ENCODE measurements at places on chromosomes 11 and 22.

GRCh38 chr11:20518323-20518834 is 81.0 kb upstream of the SLC6A5 start:
- DNase-seq: no peak

- no peak for DNase-seq
Measured at GRCh38 chr11:69173925-69174581, 18.3 kb downstream of the SMIM38 start.

DNA sequence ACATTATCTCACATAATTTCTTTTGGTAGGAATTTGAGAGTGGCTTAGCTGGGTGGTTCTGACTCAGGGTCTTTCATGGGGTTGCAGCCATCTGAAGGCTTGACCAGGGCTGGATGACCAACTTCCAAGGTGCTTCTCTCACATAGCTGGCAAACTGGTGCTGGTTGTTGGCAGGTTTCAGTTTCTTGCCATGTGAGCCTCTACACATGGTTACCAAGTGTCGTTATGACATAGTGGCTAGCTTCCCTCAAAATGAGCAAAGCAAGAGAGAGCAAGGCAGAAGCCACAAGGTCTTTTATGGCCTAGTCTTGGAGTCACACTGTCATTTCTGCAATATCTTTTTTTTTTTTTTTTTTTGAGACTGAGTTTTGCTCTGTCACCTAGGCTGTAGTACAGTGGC is 4.2 kb upstream of the TFIP11 start:
- no peak for DNase-seq

- DNase-seq: no peak
Measured at GRCh38 chr11:74237541-74237940, 66.5 kb downstream of the PPME1 start.

DNA sequence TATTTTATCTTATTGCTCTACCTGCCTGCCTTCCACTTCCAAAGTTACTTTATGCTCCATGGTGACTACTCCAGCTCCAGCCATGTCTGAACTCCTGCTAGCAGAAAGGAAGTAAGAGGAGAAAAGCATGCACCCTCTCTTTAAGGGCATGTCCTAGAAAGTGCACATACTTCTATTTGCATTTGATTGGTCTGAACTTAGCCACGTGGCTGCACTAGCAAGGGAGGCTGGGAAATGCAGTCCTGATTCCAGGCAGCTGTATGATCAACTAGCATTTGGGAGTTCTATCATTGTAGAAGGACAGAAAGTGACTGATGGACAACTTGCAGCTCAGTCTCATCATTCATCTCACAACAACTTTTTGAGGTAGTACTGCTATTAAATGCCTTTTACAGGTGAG is 515.7 kb downstream of the BUD13 start:
- no peak for DNase-seq

DNA sequence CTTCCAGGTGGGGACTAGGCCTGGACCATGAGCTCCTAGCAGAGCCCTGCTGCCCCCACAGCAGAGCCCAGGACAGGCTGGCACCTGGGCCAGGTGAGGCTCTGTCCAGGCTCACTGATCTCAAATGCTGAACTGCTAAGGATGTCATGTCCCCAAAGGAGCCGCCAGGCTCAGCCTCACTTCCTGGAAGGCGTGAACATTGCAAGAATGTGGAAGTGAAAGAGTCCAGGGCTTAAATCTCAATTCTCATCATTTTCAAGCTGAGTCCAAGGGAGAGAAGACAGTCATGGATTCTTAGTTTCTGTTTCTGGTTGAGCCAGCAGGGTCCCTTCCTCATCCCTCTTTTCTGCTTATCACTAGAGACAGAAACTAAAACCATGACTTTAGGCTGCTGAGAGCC is 5.0 kb downstream of the ASCL2 start:
- DNase-seq: peak; percentile 73

GRCh38 chr22:47657224-47657623 is 894.8 kb downstream of the TBC1D22A start:
- no peak for DNase-seq

GRCh38 chr22:27885977-27886842 is 32.8 kb downstream of the PITPNB start:
- DNase-seq: peak; percentile 13

DNA sequence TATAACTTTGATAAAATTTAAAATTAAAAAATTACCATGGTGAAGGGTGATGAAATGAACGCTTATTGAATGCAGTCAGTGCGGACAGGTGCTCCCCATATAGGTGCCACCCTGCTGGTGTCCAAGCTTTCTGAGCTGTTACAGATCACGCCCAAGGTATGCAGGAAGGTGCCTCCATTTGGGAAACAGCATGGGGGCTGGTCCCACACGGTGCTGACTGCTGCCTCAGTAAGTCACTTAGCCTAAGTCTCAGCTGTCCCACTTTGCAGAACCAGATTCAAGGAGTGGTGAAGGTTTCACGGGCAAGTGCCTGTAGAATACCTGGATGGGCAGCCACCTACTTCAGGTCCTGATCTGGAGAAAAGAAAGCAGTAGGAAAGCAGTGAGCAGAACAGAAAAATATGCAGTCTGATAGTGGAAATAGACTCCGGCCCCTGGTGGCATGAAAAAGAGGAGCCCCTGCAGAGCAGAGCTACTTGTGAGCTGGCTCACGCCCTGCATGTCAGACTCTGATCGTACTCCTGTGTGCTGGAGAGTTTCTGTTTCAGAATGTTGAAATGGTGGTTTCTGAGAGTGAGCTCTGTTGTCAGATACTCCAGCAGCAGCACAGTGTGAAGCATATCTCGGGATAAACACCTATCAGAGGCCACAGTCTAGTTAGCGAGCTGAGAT is 33.2 kb downstream of the ADORA2A start:
- DNase-seq: peak; percentile 30

DNA sequence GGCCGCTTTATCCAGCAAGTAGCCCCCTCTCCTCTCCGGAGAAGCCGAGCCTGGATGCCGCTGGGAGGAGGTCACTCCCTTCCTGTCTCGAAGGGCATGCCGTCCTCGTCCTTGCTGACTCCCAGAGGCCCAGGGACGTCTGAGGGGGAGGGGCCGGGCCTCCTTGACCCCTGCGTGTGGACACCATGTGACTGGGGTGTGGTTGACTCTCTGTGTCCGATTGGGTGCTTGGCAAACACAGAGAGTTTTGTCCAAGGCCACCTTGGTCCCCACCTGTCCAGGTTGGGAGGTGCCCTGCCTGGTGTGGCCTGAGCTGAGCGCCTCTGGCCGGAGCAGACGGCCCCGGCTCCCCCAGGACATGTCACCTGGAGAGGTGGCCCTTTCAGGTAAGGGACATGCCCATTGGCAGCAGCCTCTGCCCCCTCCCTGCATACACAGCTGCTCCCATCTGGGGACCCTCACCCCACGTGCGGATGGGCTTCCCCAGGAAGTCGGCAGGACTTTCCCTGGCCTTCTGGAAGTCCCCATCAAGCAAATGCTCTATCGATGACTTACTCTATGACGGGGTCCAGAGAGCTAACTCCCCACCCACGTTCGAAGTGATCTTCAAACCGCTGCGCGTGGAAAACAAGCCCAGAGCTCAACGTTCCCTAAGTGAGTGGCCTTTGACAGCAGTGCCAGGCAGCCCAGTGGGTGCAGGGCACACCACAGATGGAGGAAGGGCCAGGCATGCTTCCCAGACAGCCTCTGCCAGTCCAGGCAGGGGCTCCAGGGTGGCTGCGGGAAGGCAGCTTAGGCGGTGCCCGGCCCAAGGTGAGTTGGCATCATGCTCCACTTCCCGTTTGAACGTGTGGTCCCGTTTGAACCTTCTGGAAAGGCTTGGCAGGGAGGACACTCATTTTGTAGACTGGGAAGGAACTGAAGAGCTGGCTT is at the start of gene SMIM38:
Gene SMIM38 (plus strand): TSS at position 634 of the 933 bp plus-strand sequence. CDS start 1,912 bp downstream, outside the sequence.
- no peak for DNase-seq

GRCh38 chr22:25448435-25449051 is 115.9 kb upstream of the GRK3 start:
- DNase-seq: no peak

Data from GM19239 (cell line).